ENCODE measurements at places on chromosomes 6 and 20.

GRCh38 chr6:15253203-15254022 is 7.5 kb downstream of the JARID2 start:
- no peak for DNase-seq

DNA sequence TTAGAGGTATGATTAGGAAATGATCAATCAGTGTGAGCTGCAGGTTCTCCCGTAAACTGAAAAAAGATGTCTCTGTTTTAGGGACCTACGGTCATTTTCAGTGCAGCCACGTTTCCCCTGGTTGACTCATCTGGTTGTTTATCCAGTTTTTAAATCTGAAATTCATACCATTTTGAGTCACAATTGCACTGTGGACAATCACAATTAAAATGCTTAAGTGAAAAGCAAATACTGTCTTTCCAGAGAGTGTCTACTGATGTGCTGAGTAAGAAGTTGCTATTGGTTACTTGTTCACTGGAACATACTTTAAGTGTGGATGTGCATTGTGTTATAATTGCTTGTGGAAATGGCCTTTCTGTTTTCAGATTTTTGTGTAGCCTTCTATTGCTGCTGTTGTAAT is 305.1 kb upstream of the SASH1 start:
- DNase-seq = no peak

DNA sequence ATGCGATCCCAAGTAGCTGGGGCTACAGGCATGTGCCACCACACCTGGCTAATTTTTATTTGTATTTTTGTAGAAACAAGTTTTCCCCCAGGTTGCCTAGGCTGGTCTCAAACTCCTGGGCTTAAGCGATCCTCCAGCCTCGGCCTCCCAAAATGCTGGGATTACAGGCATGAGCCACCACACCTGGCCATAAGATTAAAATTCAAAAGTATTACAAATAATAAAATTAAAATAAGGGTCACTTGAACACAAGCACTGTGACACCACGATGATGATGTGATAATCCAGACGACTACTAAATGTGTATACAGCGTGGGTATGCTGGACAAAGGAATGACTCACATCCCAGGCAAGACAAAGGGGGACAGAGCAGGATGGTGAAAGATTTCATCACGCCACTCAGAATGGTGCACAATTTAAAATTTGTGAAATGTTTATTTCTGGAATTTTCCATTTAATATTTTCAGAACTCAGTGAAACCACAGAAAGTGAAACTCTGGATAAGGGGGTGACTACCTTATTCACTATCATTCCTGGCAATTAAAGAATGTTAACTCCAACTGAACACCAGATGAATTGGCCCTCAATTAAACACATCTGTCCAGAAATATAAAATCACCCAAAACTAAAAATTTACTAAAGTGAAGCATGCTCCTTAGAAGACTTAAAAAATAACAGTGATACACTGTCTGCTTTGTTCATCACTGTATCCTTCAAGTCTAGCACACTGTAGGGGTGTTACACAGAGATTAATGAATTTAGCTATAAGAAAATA is 13.1 kb downstream of the B4GALT5 start:
- DNase-seq = no peak

DNA sequence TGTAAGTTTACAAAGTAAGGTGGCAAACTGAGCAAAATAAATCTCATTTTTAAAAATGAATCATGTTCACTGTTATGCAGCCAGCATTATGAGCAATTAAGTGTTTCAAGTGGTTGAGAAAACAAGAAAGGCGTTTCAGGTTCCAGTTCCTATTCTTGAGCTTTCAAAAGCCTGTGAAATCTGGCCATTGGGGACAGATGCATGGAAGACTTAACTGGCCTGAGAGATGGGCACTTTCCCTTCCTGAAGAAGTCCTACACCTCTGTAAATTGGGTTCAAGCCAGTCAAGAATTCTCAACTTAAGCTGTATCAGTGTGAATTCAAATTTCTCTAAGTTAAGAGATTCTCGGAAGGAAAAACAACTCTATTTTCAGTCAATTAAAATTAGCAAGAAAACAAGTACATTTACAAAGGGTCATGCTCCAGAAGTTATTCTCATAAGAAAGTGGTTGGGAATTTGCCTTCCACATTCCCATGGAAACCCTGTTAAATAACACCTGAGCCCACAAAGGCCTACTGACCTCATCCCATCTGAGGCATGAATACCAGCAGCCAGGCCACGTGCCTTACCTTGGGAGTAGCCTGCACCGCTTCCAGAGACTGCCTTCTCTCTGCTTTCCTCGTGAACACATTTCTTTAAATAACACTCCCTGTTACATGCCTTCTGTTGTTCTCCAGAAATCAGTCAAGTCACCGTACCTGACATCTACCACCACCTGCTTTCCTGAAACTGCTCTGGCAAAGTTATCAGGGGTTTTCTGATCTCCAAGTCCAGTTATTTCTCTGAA is 19.4 kb downstream of the MAP3K5 start:
- no peak for DNase-seq

GRCh38 chr6:50585441-50586330 is 127.6 kb upstream of the TFAP2D start:
- no peak for DNase-seq

GRCh38 chr6:43793875-43794242 is 23.8 kb downstream of the VEGFA start:
- DNase-seq = no peak

GRCh38 chr6:52514514-52514913 is 62.3 kb downstream of the TRAM2 start:
- no peak for DNase-seq

DNA sequence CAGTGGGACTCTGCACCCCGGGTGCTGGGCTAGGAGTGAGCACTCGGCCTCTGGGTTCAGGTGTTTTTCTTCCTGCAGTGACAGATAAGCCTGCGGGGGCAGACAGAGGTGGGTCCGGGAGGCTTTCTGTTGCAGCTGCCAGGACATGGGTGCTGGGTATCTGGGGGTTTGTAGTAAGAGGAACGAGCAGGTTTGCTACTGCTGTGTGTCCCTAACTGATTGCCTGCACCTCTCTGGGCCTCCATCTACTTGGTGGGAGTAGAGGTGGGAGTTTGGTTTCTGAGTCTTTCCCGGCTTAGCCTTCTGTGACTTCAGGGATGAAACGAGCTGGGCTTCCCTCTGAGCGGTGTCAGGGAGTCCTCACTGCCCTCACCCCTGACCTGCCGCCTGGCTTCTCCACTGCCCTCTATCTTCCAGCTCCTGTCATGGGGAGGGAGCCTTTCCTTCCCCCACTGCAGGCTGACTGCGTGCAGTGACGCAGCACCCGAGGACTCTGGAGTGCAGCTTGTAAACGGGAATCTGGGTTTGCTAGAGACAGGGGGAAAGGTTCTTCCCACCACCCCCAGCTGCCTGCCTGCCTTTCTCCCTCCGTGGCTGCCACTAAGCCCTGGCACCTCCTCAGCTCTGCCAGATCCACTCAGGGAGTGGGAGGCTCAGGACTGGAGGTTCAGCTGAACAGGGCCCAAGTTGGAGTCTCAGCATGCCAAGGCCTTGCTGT is 6.7 kb downstream of the DLGAP4 start:
- DNase-seq = no peak

- peak; percentile 24 for DNase-seq
These were observed 104.7 kb upstream of the IFNGR1 start for GRCh38 chr6:137323860-137324259.

DNA sequence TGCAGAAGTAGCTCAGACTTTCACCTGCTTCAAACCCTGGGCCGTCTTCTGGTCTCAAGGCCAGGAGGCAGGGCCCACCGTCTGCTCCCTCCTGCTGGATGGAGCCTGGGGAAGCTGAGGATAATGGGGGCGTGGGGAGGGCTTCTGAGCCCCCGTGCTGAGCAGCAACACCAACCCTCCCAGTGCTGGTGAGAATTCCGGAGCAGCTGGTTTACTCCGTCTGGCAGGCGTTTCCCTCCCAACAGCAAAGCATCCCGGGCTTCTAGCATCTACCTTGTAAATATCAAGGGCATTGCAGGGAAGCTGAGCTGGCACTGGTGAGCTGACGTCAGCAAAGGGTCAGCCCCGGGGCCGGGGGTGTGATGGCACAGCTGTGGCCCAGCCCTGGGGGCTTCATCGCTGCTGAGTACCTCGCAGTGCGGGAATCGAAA is 16.8 kb upstream of the CHRNA4 start:
- DNase-seq = no peak

DNA sequence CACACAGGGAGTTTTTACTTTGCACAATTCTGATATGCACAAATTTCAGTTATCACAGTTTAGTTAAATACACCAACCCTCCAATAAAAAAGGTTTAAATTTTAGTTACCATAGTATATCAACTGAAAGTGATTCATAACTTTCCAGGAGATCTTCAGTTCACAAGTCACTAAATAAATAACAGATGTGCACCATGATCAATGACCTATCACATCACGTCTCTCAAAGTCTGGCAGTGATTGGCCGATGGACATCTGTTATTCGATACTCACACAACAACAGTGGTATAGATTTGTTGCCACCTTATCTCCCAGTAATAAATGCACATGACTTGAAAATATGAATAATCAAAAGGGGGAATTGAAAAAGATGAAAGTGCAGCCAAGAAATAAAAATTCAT is 66.8 kb upstream of the PTCHD4 start:
- DNase-seq = no peak

GRCh38 chr6:2434912-2435311 is 189.5 kb upstream of the GMDS start:
- no peak for DNase-seq

- no peak for DNase-seq
These were observed 7.1 kb upstream of the TCP11 start for GRCh38 chr6:35148167-35148741.

GRCh38 chr6:31657406-31658157 is 1.9 kb downstream of the APOM start:
- no peak for DNase-seq

- DNase-seq = no peak
These were observed 248.3 kb downstream of the GMPR start for GRCh38 chr6:16486661-16487060.
